ENCODE measurements at places on chromosomes 2 and 18.

DNA sequence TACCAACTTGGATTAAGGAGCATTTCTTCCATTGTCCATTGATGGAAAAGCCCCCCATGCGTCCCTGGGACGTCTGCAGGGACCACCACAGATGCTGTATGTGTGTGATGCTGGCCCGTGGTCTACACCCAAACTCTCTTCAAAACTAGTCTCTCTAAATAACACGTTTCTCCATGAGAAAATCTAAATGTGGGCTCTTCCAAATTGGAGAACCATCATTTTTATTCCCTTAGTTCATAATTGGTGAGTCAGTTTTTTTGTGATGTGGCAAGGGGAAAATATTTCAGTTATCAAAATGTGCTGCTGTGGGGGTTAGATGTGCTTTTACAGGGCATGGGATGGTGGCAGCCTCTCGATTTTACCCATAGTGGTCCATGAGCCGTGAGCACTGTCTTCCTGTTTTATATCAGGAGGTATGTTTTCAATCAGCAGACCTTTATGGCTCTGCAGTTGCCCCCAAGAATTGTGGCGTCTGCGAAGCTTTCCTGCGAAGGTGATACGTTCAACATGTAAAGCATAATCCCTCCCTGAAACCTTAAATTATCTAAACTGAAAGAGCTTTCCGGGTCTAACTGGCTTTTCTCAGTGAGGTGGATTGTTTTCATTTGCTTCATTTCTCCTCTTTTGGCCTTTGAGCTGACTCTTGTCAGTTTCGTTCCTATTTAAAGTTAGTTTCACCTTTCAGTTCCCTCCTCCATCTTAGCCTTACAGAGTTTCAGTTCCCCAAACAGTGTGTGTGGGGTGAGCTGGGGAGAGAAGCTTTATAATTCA, 78.4 kb downstream of the SETBP1 start:
- DNase-seq = peak; percentile 86

- peak; percentile 22 for DNase-seq
These were observed 11.3 kb upstream of the FAM228A start for GRCh38 chr2:24163601-24164000.

DNA sequence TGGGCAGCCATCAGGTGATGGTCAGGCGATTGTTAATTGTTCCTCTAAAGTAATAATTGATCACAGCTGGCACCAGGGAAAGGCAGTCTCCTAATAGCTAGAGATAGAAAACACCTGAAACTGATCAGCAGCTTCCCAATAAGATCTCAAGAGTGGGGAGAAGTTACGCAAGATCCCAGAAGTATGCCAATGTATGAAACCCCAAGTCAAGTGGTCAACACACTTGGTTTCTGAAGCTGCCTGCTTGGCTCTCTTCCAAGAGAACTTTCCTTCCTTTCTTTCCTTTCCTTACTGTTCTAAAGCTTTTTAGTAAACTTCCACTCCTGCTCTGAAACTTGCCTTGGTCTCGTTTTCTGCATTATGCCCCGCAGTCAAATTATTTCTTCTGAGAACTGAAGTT, 201.6 kb upstream of the SKOR2 start:
- DNase-seq = no peak

DNA sequence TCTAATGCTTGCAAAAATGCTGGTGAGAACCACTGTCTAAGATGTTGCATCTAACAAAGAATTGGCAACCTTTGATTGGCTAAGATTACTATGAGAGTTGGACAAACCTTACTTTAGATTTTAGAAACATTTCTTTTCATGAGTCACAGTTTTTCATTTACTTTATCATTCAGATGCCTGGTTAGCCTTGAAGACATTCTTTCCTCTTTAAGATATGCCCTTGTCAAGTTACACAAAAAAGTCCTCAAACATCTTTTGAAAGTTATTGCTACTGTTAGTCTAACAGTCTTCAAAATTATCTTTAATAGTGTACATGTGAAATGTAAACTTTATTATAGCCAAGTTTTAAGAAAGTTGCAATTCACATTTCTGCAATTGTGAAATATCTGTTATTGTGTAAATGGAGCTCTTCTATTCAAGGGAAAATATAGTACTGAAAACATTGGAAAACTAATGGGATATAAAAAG, 276.3 kb downstream of the RND3 start:
- no peak for DNase-seq

DNA sequence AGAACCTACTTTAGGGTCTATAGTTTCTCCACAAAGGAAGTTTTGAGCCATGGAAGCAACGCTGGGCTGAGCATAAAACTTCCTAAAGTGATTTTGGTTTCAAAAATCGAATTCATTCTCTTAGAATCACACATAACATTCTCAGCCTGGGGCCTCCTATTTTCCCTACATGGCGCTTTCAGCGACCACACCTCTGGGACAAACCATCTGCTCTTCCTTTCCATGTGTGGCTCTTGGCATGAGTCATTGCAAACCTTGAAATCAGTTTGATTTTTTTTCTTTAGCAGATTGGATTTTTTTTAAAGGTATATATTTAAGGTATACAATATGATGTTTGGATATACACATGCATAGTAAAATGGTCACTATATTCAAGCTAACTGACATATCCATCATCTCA, 72.5 kb upstream of the APCDD1 start:
- no peak for DNase-seq

DNA sequence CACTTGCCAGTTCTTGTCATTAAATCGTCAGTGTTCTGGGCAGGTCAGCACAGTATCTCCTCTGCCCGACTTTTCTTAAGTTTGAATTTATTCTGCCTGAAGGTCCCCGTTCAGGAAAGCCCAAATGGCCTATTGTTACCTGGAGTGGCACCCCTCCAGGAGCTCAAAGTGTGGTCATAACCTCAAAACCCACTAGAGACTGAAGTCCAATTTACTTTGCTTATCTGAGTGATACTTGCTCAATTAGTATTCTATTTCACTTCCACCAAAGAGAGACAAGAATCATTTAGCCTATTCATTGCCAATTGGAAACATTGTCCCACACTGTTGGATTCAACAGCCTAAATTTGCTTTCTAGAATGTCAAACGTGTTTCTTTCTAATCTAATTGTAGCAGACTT, 375.3 kb downstream of the LNPK start:
- no peak for DNase-seq

- no peak for DNase-seq
These were observed 70.7 kb downstream of the NDUFA10 start for GRCh38 chr2:239954166-239955086.

DNA sequence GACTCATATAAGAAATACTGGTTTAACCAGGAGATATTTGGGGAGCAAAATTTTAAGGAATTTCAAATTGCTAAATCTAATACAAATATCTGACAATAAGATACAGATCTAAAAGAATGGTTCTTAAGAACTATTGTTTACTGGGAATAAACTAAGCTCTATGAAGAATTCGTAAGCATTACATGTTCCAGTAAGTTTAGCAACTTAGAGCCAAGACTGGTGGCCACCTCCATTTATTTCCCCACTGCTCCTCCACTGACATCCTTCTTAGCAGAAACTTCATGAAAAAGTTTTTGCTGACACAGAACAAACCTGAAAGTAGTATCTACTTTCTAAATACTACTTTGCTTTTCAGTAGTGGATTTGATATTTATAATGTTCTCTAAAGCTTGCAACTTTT, 83.0 kb downstream of the ACSL3 start:
- DNase-seq = no peak

- no peak for DNase-seq
These were observed 103.4 kb downstream of the METTL8 start for GRCh38 chr2:171330155-171330956.

DNA sequence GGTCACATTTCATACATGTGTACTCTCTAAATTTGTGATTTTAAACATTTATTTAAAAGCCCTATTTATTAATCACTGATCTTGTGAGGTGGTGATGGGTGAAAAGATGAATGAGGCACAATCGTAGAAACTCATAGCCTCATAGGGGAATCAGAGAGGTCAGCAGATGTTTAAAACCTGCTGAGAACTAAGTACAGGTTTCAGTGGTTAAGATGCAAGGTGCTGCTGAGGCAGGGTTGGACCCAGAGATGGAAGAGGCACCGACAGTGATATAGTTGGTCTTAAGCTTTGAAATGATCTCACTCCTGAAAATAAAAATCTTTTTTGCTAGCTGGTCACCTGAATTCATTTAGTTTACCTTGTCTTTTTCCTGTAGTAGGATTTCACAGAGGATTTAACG, 49.6 kb downstream of the LINC00305 start:
- DNase-seq = no peak

- DNase-seq = no peak
These were observed 7.8 kb downstream of the PECR start for GRCh38 chr2:216073773-216074172.

- no peak for DNase-seq
These were observed 206.3 kb downstream of the AFF3 start for GRCh38 chr2:99936065-99936464.

DNA sequence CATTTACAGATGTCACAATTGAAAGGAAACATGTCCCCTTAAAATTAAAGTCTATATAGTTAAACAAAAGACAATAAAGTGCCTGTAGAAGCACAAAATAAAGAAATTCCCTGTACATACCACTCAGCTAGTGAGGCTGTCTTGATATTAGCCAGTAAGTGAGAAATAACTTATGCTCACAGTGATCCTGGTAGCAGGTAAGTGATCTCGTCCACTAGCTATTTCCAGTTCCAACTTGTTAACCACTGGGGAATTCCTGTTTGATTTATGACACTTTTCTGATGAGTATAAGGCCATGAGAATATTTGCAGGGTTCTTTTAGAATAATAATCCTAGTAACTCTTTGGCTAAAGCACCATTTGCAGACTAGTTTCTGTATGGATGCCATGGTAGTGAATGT, 127.9 kb upstream of the PGAP1 start:
- DNase-seq = no peak

DNA sequence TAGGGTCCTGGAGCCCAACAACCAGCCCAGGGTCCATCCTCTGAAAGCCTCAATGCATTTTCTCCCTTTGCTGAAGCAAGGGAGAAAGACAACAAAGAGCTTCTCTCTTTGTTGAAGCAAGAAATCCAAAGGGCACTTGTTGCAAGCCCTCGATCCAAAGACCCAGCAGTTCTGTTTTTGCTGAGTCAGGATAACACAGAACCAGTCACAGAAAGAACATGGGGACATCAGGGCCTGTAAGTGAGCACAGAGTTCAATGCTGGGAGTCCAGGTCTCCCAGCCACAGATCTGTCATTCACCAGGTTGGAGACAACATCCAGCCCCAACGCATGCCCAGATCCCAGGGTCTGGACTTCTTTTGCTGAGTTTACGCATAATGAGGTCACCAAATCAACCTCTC, 315.8 kb upstream of the KLHL29 start:
- DNase-seq = no peak

- DNase-seq = no peak
These were observed 207.2 kb downstream of the NAPG start for GRCh38 chr18:10732990-10733389.

DNA sequence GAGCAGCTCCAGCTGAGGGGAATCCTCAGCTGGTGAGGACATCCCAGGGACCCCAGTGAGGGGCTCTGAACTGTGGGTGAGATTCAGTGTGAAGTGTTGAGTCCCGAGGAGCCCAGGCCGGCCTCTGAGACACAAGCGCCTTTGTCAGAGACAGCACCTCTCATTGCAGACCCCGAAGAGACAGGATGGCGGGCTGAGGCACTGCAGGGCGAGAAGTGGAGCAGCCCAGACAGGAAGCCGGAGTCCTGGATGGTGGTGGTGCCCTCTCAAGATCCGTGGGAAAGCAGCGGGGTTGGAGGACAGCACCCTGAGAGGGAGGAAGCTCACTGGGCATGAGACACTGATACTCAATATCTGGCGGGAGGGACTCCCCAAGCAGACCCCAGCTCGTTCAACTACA, 49.1 kb upstream of the ID2 start:
- DNase-seq = no peak

DNA sequence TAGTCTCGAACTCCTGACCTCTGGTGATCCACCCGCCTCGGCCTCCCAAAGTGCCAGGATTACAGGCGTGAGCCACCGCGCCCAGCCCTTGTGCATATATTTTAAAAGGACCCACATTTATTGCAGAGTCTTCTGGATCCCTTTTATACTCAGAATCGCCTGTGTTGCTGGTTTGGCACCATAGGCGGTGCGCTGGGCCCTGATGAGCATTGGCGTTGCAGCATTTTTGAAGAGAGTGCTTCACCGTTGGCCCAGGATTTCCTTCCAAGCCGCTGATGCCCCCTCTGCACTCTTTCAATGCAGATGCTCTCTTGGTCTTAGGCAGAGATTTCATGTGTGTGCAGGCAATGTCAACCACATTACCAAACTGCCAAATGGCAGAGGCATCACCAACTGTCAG, 13.5 kb upstream of the TFCP2L1 start:
- DNase-seq = no peak

- DNase-seq = no peak
These were observed 138.4 kb downstream of the OTX1 start for GRCh38 chr2:63189026-63189425.

GRCh38 chr2:49306925-49307324, 152.6 kb upstream of the FSHR start:
- DNase-seq = no peak

- no peak for DNase-seq
These were observed 3.7 kb downstream of the ANKRD23 start for GRCh38 chr2:96839875-96840850.

DNA sequence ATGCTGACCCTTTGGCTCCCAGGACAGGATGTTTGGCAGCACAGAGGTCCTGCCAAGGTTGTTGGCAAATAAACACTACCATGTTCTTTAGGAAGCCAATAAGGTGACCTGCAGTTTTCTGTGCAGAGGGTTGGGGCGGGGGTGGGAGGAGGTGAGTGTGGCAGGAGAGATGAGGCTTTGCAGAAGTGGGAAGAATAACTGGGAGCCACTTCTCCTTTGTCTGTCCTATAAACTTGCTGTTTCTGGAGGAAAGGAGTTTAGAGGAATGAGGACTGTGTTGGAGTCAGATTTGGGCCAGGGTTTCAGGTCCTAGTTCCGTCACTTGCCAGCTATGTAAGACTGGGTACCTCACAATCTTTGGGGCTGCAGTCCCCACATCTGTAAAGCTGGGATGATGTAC, 187.6 kb upstream of the SPRED2 start:
- DNase-seq = no peak

- DNase-seq = no peak
These were observed 48.6 kb downstream of the CYB5A start for GRCh38 chr18:74243127-74243526.

GRCh38 chr2:200765995-200766660, 45.6 kb upstream of the BZW1 start:
- no peak for DNase-seq

- no peak for DNase-seq
These were observed 65.0 kb downstream of the HNMT start for GRCh38 chr2:138029276-138029675.

GRCh38 chr2:11414372-11415124, 51.4 kb downstream of the E2F6 start:
- no peak for DNase-seq

GRCh38 chr18:36633961-36634412, 194.8 kb downstream of the TPGS2 start:
- DNase-seq = no peak

Measured in suppressor macrophage treated with lipopolysaccharide for 1 hour (primary cell).